ENCODE measurements at places on chromosomes 5 and 9. TPM values are rescaled to one million over a fixed set of nuclear protein-coding genes. Genes with fewer than 3 reads are reported as not detected.

DNA sequence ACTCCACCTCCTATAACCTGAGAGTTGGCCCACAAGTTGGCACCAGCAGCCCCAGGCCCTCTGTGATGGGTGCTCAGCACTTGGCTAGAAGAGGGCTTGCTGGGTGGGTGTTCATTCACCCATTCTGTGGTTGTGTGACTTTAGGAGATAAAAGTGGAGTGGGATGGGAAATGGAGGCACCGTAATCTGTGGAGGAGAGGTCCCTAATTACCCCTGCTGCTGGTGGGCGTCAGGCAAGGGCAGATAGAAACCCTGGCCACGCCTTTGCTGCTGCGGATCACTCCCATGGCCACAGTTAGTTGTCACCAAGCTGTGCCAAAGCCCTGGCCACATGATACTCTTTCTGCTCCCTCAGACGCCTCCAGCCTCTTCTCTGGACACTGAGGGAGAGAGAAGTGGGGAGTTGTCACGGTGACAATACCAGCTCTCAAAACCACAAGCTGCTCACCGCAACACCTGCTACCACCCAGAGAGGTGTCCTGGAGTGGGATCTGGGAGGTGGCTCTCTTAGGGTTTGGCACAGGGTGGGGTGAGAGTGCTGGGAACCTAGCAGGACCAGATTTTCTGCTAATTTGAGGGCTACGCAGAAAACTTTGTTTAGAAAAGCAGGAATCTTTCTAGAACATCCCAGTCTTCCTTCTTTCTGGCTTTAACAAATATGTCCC is 12.0 kb upstream of the NEUROG1 start:
- no peak for DNase-seq

GRCh38 chr5:42666869-42667268 is 89.7 kb upstream of the CCDC152 start:
- DNase-seq, result no peak

GRCh38 chr5:153893817-153894216 is 144.9 kb downstream of the FAM114A2 start:
- no peak for DNase-seq

DNA sequence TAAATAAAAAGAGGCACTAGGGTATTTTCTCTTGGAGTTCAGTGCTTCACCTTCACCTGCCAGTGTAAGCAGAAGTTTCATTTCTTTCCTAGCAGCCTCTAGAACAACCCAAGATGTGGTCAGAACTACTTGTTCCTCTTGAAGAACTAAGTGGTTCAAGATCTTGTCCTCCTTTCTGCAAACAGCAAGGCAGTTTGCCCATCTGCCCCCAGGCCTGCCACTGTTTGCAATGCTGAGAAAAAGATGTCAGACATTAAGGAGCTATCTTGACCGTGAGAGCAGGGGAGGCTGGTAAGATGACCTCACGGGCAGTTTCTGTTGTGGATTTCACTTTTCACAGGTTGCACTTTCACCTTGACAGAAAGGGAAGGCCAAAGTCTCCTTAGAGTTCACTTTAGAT is 52.0 kb upstream of the KLF4 start:
- DNase-seq, result no peak

DNA sequence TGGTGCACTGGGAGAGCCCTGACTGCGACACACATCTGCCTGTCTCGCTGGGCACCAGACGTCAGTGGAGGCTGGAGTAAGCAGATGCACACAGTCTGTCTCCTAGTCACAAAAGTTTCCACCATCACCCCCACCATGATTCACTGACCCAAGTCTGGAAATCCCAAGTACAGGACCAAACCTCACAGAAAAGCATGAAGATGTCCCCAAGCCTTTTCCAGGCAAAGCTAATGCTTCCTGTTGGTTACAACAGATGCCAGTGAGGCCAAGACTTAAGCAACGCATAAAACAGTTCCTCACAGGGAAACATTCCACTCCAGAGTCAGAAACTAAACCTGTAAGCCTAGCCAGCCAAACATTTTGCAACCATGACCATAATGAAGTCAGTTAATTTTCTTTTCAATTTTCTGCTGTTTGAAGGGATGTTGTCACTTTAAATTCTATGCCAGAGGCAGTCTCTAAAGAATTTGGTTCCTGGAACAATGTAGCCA is 259.3 kb upstream of the SLC30A5 start:
- DNase-seq, result no peak

- no peak for DNase-seq
These were observed 460 bp upstream of the PBX3 start for GRCh38 chr9:125746774-125747052.

The CTNND2 gene
- total RNA-seq, result 6.5 TPM

The TAF11L6 gene
- total RNA-seq, result not detected

The RASGEF1C gene
- total RNA-seq, result 0.62 TPM

The ACOT12 gene
- total RNA-seq, result not detected

The EXD3 gene
- total RNA-seq, result 28.5 TPM
